ENCODE measurements at places on chromosomes 4 and X.
A peak's percentile ranks its signal among the peaks of the same experiment; 100 is the strongest.

- DNase-seq: no peak
Measured at GRCh38 chrX:11765449-11765848, 7.4 kb downstream of the MSL3 start.

- DNase-seq: peak; percentile 5
Measured at GRCh38 chrX:50100188-50100587, 100.6 kb downstream of the AKAP4 start.

DNA sequence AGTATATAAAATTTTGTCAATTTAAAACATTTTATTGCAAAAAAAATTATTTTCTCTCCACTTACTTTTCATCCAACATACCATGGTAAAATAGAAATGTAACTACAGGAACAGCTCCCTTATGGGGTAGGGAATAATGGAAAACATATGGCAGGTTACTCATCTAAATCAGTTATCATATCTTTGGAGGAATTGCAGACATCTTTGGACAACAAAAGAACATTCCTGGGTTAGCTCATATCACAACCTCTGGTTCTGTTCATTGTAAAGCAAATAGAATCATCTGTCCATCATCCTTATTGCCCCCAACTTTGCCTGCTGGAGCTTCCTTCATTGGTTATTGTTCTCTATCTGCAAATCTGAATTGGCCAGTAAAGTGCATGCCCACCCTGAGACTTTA is 387.5 kb upstream of the GRID2 start:
- DNase-seq: no peak

DNA sequence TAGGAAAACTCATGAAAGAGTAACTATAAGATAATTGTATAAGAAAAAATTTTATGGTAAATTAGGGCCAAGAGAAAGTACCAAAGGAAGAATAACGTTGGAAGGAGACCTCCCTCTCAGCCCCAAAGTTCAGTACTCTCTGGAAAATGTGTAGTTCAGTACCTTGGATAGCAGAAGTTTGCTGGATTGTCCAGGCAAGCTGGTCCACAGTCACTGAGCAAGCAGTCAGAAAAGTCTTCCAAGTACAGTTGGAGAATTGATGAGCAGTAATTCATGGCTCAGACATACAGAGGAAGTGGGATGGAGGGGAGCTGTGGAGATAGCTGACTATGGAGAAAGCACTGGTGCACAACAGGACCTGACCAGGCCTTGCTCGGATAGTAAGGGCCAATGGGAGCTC is 598.2 kb upstream of the NDST4 start:
- DNase-seq: no peak

- no peak for DNase-seq
Measured at GRCh38 chr4:182205306-182205705, 37.9 kb upstream of the TENM3 start.

DNA sequence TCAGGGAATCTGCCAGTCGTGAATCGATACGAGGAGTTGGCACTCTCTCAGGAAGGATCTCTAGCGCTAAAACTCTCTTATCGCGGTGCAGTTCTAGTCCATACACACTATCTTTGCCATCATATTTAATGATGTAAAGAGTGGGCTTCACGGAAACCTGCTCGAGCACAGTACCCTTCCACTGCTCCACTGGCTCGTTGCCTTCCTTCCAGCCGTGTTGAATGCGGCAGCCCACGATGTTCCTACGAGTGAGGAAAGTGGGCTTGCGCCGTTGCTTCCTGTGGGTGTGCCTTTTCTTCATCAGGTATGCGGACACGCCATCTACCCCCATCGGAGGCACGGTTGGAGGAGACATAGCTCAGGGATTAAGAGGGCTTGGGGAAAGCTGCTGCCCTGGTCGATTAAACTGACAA is 661 bp downstream of the SPIN4 start:
- no peak for DNase-seq

DNA sequence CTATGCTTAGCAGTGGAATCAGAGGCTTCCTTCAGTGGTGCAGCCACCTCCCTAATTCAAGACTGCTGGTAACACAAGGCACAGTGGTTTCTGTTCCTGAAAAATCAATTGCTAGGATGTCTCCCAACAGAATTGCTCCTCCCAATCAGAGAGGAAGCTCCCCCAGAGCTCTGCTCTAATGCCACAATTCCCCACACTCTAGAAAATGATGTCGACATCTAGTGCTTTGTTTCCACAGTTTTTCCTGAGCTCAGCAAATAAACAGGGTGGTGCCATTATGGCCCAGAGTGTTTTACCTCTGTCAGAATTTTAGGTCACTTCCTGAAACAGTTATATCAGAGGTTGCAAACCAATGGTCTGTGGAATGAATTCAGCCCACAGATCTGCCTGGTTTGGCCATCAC is 24.7 kb downstream of the TAB3 start:
- peak; percentile 77 for DNase-seq

- DNase-seq: no peak
Measured at GRCh38 chrX:105263171-105263570, 42.7 kb upstream of the TEX13A start.

- no peak for DNase-seq
Measured at GRCh38 chr4:134126000-134126560, 75.5 kb downstream of the PABPC4L start.
